AG04449 (cell line): ENCODE measurements at places on chromosomes 11 and 22.
A peak's percentile ranks its signal among the peaks of the same experiment; 100 is the strongest.

DNA sequence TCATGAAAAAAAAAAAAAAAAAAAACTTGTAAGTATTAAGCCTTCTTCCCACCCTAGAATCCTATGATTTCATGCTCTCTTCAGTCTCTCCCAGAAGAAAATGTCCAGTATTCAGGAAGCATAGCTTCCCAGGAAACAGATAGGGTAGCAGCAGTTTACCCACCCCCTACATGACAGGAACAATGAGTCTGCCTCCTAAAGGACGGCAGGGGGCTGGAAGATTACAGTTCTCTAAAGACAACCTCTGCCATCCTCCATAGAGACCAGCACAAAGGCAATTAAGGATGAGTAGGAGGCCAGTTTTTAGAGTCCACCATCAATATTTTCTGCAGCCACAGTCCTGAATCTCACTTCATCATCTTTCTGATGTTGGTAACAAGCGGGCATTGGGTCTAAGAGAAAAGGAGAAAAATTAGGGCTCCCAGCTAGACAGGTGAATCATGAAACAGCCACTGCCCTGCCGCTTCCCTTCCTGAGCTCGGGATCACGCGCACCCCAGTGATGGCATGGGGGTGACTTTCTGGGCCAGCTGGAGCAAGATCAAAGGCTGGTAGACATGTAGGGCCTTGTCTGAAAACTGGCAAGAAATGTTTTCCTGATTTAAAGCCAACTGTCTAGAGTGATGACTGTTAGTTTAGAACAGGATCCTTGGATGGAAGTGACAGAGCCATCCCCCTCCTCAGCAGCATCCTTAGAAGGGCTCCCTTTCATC lies 322.8 kb downstream of the LARGE1 start:
- no peak for DNase-seq

DNA sequence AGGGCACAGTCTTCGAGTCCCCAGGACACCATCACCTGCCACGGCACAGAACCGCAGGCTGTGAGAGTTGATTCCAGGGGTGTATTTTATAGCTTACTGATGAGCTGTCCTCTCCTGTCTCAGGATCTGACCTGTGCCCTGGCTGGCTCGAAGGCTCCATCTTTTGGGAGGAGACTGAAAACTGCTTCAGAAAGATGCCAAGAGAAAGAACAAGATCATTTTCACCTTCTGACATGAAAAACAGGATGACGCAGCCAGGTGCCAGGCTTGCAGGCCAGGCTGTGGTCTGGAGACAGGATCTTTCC lies 2.2 kb downstream of the MRGPRD start:
- DNase-seq, result no peak

DNA sequence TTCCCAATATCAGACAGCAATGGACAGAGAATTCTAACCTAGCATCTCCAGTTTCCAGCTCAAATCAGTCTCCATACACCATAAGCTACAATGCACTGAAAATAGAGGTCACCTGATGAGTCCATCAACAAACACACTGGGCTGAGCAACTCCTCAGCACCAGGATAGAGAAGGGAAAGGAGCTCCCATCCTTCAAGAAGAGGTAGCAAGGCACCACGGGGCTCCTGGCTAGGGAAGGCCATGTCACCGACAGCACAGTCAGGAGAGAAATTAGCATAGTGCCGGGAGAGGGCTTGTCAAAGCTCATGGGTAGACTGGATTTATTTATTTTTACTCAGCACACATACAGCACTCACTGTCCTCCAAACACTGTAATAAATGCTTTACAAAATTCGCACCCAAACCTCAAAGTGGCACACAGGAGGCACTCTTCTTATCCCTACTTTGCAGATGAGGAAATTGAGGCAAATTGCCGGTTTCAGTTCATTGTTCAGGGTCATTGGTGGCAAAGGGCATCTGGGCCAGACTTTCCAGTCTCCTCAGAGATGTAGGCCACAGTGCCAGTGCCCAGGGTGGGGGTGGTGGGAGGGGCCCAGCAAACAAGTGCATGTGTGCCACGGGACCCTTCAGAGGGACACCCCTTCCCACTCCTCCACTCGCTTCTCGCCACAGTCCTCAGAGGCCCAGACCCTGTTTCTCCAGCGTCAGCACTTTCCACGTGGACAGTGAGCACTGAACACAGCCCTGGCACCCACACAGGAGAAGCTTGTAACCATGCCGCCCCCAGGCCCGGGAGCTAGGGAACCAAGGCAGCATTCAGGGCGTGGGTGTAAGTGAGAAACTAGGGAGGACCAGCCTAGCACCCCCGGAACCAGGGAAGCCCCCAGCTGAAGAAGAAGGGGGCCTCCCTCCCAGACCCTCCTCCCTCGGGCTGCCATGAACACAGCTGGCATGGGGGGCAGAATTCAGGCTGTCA lies 1417.4 kb downstream of the TBC1D22A start:
- DNase-seq, result no peak

DNA sequence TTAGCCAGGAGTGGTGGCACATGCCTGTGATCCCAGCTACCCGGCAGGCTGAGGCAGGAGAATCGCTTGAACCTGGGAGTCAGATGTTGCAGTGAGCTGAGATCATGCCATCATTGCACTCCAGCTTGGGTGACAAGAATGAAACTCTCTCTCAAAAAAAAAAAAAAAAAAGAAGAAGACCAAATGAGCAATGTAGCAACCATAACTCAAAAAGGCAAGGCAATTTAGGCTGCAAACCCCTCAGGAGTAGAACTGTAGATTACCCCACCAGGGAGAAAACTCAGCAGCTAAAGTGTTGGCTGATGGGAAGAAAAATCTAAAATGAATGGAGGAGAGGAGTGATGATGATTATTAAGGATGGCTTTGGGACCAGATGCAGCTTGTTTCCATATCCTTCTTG lies 256.7 kb upstream of the UBASH3B start:
- DNase-seq, result no peak

GRCh38 chr11:69974528-69974927 lies 103.6 kb upstream of the ANO1 start:
- no peak for DNase-seq

GRCh38 chr22:44440224-44441160 lies 57.5 kb downstream of the RTL6 start:
- DNase-seq, result no peak

DNA sequence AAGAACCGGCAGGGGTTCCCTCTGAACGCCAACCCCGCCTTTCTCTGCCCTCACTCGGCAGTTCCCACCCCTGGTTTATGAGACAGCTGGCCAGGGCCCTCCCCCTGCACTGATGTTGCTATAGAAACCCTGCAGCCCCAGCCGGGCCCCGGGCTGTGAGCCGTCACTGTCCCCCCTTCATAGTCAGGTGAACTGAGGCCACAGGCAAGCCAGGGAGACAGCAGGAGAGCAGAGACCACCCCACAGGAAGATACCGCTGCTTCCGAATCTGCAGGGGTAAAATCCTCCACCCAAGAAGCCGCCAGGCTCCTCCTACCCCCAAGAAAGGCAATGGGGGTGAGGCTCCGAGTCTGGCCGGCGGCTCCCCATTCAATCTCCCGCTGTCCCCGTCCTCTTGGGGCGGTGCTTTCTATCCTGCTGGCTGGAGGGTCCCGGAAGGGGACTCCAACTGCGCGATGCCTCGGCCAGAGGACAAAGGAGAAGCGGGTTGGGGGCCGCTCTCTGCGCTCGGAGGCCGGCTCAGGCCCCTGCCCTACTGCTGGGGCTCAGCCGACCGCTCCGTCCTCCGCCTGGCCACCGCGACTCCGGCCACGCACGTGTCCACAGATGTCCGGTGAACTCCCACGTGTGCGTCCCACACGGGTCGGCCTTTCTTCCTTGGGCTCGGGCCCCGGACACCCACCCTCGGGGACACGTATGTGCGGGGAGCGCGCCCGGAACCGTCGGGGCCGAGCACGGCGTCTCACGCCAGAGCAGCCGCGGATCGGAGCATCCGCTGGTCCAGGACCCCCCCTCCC lies 587 bp downstream of the SLC25A22 start:
- peak; percentile 51 for DNase-seq

GRCh38 chr22:21932347-21932746 lies 20.3 kb downstream of the PPM1F start:
- DNase-seq, result no peak

DNA sequence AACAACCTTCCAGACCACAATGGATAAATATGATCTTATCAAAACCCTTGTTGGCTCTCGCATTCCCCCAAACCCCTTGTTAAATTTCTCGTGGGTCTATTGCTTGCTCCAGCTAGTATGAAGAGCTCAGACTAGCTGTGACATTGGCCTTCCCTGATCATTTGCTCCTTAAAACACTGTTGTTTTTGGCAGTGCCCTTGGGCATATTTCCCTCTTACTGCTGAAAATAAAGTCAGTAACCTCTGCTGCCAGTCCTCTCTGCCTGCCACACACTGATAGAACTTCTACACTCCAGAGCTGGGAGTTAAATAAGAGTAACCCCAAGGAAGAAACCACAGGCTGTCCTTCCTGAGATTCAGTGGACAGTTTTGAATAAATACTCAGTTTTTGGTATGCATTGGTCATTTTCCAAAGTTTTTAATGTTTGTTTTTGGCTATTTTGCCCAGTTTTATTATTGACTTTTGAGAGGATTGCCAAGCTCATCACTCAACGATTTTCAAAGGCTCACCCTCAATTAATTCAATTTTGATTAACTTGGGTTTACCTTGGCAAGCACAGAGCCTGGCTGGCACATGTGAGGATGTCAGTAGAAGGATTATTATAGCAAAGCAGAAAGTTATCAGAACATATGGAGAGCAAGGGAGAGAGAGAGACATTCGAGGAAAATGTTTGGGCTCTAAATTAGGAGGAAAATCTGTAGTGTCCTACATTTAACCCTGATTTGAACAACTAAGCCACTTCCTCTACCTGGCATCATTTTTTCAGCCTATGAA lies 84.3 kb upstream of the SYN3 start:
- DNase-seq, result no peak

DNA sequence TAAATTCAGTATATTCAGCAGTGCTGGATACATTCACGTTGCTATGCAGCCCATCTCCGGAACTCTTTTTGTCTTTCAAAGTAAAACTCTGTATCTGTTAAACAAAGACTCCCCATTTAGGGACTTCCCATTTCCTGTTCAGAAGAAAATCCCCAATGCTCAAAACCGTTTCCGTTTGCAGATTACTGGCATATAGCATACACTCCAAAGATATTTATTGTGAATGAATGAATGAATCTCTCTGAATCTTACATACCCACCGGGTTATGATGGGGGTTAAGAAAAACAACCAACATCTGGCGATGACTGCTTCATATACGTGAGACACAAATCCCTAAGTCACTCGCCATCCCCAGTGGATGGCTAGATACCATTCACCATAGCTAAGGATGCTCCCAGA lies 1.6 kb downstream of the THY1 start:
- no peak for DNase-seq

- DNase-seq, result no peak
Observed at GRCh38 chr11:66958956-66959274, 732 bp upstream of the PC start.

DNA sequence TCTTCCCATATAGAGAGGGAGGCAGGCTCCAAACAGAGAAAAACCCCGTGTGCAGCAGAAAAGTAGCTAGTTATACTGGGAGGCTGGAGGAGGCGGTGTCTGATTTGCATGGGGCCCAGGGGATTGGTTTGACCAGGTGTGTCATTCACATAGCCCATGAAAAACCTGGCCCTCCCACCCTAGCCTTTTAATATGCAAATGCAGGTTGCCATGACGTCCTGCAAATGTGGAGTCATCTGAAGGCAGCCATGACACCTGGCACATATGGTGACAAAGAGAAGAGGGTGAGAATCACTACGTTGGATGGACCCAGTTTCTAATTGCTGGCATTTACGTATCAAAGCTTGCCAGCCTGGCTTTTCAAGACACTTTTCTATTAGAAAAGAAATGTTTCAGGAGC lies 57.8 kb downstream of the FAM181B start:
- DNase-seq, result no peak

- DNase-seq, result no peak
Observed at GRCh38 chr11:131693756-131694155, 323.3 kb downstream of the NTM start.

GRCh38 chr11:10049756-10050155 lies 244.3 kb downstream of the SBF2 start:
- DNase-seq, result no peak

DNA sequence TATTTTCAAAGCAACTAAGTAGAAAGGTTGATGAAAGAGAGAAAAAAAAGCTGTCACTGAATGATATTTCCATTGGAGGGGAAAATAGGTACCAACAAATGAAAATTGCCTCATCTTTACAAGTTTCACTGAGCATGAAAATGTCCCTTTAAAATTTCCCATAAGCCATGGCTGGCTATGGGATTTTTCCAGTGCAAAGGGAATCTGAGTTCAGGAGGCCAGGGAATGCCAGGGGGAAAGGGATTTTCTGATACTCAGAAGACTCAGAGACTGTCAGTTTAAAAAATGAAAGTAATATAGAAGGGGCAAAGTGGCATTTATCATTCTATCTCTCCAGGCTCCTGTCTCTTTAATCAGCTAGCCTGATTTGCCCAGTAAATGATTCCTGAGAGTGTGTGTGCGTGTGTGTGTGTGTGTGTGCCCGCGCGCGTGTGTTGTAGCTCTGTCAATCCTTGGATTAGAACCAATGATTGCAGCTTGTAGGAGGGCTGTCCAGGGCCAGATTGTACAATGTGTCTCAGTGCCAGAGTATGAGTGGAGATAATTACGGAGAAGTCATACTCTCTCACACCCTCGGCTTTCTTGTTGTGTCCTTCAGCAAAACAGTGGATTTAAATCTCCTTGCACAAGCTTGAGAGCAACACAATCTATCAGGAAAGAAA lies at the start of gene NTM:
NTM (plus strand) TSS at position 526 of the 662 bp plus-strand sequence.
- DNase-seq, result no peak

DNA sequence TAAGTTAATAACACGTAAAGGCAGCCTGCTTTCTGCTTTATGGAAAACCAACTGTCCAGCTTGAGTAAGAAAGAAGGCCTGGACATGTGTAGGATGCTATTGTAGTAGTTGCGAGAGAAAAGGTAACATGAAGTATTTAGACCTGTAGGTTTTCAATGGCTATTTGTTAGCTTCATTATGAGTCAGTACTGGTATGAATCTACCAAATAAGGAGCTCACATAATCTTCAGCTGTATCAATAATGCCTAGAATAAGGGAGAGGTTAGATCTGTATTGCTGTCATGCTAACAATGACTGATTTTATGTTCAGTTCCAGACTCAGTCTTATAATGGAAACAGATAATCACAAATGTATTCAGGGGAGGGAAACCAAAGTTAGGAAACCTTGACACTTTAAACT lies 550.3 kb downstream of the CNTN5 start:
- no peak for DNase-seq

- DNase-seq, result no peak
Observed at GRCh38 chr11:125083312-125084056, 20.4 kb downstream of the SLC37A2 start.
